Heart left ventricle (tissue), 16 donors: ENCODE measurements at places on chromosomes 4 and X. TPM values are rescaled to one million over a fixed set of nuclear protein-coding genes. Genes with fewer than 3 reads are reported as not detected.

DNA sequence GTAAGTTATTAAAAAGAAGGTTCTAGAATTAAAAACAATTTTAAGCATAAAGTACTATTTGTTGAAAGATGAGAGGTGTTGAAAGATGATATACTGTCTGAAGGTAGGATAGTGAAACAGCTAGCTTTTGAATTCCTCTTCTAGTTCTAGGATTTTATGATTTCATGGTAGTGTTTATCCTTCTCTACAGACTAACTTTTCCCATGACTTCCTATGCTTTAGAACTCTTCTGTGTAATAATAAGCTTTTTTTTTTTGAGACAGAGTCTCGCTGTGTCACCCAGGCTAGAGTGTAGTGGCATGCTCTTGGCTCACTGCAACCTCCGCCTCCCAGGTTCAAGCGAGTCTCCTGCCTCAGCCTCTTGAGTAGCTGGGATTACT is 96.0 kb upstream of the NUDT6 start:
- DNase-seq: no peak

Gene ARMCX1
- 26.2 TPM for polyA plus RNA-seq

DNA sequence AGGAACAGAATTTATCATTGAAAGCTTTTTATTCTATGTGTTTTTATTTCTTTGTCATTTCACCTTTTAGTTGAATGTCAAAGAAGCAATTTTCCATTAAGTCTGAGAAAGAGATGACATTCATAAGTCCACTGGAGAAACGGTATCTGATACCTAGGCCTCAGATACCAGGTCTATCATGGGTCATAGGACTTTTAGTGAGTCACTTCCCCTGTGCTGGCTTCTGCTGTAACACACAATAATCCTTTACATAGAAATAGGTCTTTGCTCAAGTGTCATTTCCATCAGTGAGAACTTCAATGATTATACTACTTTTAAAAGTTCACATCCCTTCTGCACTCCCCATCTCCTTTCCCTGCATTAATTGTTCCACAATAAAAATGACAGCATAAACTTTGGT is 125.5 kb upstream of the ARMCX2 start:
- no peak for DNase-seq

GRCh38 chr4:124904723-124905388 is 192.3 kb upstream of the ANKRD50 start:
- DNase-seq: no peak

- DNase-seq: no peak
Measured at GRCh38 chr4:113049421-113050370, at the start of gene ANK2. TSS of gene ANK2 (plus strand) at chr4:113049653. CDS start at chr4:113049729, 76 bp downstream.

Gene TEC
- polyA plus RNA-seq: 1.1 TPM

Gene FGFBP1
- polyA plus RNA-seq: not detected

Gene TAF7L
- polyA plus RNA-seq: not detected

Gene FAM184B
- polyA plus RNA-seq: not detected

DNA sequence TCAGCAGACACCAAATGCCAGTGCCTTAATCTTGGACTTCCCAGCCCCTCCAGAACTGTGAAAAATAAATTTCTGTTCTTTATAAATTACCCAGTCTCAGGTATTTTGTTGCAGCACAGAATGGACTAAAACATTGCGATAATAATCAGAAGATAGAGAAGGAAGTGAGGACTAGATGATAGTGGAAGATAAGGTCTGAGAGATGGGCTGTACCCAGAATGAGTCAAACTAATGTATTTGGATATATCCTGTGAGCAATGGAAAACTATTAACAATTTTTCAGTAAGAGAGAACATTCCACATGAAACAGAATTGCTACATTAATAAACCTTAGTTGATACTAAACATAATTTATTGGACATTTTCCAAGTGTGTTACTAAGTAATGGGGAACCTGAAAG is 93.3 kb downstream of the FANCB start:
- no peak for DNase-seq

Gene MID2
- 2.1 TPM for polyA plus RNA-seq
